ENCODE measurements at places on chromosomes 5 and 9. TPM values are rescaled to one million over a fixed set of nuclear protein-coding genes. Genes with fewer than 3 reads are reported as not detected.

Gene OBP2B
- not detected for total RNA-seq

Gene POLR3G
- total RNA-seq, result 0.97 TPM

Gene PDGFRB
- total RNA-seq, result 54.6 TPM

Gene SV2C
- 0.67 TPM for total RNA-seq

Gene CEL
- 0.59 TPM for total RNA-seq

Gene FBXL7
- total RNA-seq, result 26.2 TPM

Gene ADAMTSL1
- total RNA-seq, result 2.1 TPM

Gene TAF11L11
- total RNA-seq, result not detected

Gene REEP2
- total RNA-seq, result 10.8 TPM

Gene GPR150
- not detected for total RNA-seq

Gene SKP1
- total RNA-seq, result 494 TPM

Gene ZNF883
- 2.4 TPM for total RNA-seq

DNA sequence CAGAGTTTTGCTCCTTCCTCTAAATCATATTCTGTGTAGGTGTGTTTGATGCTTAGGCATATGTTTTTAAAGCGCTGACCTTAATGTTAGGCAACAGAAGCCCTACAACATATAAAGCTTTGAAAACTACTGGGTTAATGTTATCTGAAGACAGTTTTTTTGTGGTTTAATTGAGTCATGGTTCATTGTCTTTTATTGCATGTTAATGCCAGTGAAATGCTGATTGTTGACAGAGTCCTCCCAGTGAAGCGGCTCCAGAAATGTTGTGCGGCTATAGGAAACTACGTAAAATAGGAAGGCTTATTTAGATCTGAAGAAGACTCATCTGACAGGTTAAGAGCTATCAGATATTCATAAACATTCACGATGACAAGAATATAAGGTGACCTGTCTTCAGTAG is 424.6 kb downstream of the CCDC171 start:
- DNase-seq, result no peak

GRCh38 chr5:103255691-103256090 is 2.9 kb upstream of the MACIR start:
- DNase-seq, result no peak

- DNase-seq, result no peak
These were observed 128.3 kb upstream of the ANKRD55 start for GRCh38 chr5:56361398-56361797.

GRCh38 chr5:96614110-96614691 is 48.0 kb upstream of the CAST start:
- DNase-seq, result no peak

DNA sequence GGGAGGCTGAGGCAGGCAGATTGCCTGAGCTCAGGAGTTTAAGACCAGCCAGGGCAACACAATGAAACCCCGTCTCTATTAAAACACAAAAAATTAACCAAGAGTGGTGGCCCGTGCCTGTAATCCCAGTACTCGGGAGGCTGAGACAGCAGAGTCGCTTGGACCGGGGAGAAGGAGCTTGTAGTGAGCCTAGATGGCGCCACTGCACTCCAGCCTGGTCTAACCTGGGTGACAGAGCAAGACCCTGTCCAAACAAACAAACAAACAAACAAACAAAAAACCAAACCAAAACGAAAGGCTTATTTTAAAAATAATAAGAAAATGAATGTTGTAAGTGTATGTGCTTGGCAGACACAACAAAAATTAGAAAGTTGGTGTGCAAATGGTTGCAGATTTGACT is 536.3 kb upstream of the PTPRD start:
- DNase-seq, result no peak

GRCh38 chr5:72388646-72389045 is 68.5 kb downstream of the PTCD2 start:
- DNase-seq, result no peak

- no peak for DNase-seq
These were observed 124.8 kb upstream of the IQGAP2 start for GRCh38 chr5:76278261-76278789.

DNA sequence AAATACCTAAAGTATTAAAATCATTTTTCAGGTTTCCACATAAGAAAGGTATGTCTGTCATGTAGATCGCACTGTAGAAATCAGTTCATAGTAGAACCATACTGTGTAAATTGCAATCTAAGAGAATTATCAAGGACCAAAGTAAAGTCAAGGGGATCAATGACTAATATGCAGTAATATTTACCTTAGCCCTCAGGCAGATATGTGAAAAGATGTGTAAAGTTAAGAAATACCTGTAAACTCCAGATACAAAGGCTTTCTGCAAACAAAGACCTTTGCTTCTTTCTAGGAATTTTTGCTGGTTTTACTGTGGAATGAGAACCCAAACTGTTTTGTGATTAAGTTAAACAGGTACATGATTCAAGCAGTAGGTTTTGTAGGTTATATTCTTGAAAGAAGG is 11.6 kb downstream of the POLK start:
- DNase-seq, result no peak

GRCh38 chr9:34823778-34824177 is 113.8 kb upstream of the CCL21 start:
- DNase-seq, result no peak

DNA sequence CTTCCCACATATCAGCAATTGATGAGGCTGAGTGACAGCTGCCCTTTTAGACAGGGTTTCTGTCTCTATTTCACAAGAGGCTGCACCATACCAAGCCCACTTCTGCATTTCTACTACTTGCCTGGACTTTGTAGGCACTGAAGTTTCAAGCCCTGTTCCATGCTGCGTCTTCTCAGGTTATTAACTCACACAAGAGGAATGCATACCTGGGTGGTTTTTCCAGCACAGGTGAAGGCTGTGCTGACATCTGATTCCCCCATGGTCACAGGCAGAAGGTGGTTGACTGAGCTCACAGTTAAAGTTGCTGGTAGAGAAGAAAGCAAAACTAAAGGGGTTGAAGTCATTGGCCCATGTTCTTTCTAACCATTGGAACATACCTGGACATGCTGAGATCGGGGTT is 86.6 kb downstream of the MAMDC2 start:
- no peak for DNase-seq

GRCh38 chr9:1009101-1009707 is 32.7 kb downstream of the DMRT3 start:
- DNase-seq, result peak; percentile 79

DNA sequence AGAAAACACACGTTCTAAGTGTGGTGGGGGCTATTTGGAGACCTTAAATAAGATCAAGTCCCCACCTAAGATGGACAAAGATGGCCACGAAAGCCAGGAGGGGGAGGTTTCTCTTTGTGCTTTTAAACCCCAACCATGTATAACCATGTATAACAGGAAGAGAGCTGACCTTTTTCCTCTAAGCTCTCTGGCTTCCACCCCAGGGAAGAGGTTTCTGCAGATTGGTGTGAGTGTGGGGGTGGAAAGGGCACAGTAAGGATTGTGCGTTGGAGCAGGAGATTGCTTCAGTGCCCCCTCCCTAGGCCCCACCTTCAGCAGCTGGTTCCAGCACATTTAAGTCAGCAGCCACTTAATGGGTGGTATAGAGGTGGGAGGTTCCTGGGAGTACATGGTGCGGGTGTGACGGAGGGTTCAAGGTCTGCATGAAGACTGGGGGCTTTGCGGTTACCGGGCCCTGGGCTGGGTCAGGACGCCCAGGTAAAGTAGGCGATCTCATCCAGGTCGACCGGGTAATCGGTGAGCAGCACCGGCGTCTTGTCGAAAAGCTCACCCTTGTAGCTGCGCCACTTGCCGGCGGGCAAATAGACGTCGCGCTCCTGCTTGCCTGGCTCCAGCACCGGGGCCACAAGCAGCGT is 6.2 kb downstream of the MYORG start:
- no peak for DNase-seq

DNA sequence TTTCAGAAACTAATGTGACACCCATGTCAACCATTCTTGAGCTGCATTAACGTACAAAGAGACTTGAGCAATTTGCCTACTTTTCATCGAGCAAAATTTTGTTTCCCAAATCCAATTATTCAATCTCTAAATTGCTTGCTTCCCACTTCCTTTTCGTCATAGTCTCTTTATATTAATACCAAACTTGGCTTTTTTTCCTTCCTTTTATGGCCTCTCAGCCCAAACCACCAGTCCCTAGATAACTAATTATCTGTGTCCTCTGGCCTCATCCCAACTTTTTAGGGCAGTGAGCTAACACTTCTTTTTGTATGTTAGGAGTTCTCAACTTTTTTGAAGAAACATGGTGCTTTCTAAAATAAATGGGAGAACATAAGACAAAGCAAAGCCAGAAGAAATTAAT is 155.5 kb upstream of the S1PR3 start:
- no peak for DNase-seq

DNA sequence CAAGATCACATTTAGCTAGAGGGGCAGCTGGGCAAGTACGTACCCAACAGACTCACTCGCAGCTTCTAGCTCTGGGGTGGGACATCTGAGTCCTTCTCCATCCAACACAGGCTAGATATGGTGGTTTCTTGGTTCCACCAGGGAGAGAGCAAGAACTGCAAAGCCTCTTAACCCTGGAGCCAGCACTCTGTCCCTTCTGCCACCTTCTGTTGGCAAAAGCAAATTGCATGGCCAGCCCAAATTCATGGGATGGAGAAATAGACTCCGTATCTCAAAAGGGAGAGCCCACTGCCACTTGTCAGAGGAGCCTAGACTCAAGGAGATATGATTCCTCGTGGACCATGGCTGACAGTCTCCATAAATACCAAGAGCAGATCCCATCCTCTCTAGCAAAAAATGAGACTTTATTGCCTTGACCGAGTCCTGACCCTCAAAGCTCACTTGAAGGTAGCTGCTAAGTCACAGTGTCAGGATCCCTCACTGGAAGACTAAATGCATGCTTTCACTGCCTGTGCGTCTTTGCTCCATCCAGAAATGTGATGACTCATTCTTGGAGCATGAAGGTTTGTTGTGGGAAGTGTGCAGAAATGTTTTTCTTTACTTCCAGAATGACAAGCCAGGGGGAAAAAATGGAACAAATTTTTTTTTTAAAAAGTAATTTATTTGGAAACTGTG is 28.8 kb upstream of the ROR2 start:
- no peak for DNase-seq

DNA sequence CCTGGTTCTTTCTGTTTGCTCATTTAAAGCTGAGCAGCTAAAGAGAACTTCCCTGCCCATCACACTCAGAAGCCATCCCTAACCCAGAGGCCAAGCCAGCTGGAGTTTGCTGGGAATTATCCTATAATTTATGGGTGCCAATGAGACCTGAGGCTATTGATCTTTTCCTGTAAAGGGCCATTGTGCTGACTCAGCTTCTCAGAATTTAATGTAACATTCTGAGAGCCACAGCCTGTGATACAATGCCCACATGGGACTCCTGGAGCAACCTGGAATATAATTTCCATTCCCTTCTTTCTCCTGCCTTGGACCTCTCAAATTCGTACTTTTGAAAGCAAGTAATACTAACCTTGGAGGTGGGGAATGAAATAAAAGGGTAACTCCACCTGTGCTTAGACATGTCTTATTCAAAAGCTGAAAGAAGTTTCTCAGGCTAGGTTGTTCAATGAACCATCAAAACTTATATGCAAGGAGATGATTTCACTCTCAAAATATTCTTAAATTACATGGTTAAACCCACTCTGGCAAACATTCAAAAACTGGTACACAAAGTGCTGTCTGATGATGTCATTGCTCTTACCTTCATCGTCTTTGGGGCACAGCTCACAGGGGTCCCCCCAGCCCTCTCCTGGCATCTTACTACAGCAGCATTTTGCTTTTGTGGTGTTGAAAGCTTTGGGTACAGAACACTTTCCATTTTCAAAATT is 206.7 kb downstream of the SLC12A2 start:
- no peak for DNase-seq

- DNase-seq, result no peak
These were observed 660.8 kb downstream of the TLE1 start for GRCh38 chr9:81028504-81028903.

DNA sequence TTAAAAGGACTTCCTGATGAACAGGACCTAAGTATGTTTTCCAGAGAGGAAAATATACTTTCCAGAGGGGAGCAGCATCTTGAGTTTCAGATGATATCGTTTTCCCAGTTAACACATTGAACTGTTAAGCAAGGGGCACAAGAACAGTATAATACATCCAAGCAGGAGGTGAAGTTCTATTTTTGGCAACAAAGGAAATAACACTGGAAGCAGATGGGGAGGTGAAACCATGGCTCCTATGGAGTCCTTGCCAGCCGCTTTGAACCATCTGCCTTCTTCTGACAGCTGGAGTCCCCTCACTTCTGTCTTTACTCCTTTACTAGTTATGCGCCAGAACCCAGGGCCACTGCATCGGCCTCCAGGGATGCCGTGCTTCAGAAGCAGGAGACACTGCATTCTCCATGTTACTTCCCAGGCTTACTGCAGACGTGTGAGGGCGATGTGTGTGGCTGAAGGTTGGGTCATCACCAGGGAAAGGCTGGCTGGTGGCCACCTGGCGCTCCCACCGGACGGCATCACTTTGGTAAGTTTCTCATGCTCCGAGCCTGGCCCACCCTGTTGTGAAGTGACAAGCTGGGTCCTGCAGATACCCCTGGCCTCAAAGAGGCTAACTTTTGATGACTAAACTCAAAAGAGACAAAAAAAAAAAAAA is 77.8 kb downstream of the TTLL11 start:
- DNase-seq, result no peak

- DNase-seq, result no peak
These were observed 408.8 kb downstream of the YTHDC2 start for GRCh38 chr5:113922343-113922742.

- peak; percentile 82 for DNase-seq
These were observed 6.8 kb upstream of the TCOF1 start for GRCh38 chr5:150350524-150351344.

GRCh38 chr9:95081998-95082397 is 235.5 kb downstream of the FANCC start:
- DNase-seq, result no peak

GRCh38 chr5:113264046-113264445 is 170.7 kb downstream of the TSSK1B start:
- no peak for DNase-seq

DNA sequence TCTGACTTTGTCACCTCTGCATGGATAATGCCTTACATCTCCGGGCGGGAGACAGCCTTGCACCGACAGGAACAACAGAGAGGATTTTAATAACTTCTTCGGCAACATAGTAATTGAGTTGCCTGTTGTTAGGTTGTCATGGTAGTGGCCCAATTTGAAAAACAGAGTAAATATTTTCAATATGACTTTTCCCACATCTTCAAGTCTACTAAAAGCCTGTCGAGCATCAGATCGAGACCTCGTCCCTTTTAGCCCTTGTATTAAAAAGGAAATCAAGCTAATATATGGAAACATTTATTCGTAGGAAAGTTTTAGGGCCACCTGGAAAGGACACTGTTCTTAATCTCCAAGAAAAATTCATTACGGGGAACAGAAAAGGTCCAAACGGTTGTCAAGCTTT is 70.8 kb upstream of the FCN2 start:
- no peak for DNase-seq

GRCh38 chr5:53552561-53552960 is 7.9 kb upstream of the NDUFS4 start:
- no peak for DNase-seq

All from cardiac septum (tissue), 1 donor.